Nephron progenitor cell (in vitro differentiated cells): ENCODE measurements at places on chromosomes 16 and 17.
A peak's percentile ranks its signal among the peaks of the same experiment; 100 is the strongest.

- DNase-seq: no peak
Measured at GRCh38 chr16:2739625-2740430, 12.6 kb upstream of the SRRM2 start.

DNA sequence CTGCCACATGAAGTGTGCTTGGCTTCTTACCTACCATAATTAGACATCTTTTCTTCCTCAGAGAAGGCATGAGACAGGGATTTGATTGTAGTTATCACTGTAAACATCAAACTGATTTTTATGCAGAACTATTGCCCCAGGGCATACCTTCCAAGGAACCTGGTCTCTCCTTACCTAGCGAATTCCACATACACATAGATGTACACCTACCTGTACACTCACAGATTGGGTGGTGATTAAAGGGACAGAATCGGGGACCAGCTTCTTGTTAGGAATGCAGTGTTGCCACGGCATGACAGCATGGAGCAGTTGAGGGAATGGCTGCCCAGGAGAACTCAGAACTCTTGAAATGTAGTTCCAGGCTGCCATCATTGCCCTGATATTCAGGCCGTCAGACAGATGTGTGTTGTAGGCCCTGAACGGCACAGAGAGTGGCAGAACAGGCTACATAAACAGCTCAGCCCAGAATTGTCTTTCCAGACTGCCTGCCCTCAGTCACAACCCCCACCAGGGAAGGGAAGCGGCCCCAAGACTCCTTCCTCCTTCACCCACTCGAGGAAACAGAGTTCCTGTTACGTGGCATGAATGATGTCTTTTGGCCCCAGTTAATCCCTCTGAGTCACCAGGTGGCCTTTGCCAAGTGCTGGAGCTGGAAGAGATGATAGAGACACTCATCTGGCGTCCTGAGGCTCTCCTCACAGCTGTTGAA, 17.8 kb upstream of the NAGLU start:
- no peak for DNase-seq

GRCh38 chr16:30095166-30096078, 591 bp downstream of the YPEL3 start:
- no peak for DNase-seq

DNA sequence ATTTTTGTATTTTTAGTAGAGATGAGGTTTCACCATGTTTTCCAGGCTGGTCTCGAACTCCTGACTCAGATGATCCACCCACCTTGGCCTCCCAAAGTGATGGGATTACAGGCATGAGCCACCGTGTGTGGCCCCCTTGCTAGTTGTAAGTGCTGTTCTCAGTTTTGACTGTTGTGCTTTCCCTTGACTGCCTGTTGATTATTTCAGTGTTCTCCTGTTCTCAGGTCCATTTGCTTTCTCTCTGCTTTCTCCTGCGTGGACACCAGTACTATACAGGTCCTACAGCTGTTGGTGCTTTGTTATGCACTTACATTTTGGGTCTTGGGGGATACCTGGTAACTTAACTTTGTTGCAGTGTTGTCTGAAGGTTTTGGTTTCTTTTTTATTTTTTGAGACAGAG, 8.2 kb downstream of the CASC3 start:
- no peak for DNase-seq

DNA sequence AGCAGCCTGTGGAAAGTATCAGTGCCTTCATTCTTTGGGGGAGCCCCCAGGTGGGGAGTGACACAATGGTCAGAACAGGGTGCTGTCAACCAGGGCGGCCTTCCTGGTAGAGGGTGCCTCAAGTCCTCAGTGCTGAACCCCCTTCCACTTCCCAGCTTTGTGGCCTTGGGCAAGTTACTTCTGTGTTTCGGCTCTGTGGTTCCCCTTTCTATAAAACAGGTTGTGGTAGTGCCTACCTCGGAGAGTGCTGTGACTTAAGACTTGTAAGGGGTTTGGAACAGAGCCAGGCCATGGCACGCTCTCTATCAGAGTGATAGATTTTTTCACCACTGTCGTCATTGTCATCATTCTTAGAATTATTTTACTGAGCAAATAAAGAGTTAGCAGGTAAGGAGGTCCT, 141.1 kb downstream of the CCDC182 start:
- DNase-seq: no peak

DNA sequence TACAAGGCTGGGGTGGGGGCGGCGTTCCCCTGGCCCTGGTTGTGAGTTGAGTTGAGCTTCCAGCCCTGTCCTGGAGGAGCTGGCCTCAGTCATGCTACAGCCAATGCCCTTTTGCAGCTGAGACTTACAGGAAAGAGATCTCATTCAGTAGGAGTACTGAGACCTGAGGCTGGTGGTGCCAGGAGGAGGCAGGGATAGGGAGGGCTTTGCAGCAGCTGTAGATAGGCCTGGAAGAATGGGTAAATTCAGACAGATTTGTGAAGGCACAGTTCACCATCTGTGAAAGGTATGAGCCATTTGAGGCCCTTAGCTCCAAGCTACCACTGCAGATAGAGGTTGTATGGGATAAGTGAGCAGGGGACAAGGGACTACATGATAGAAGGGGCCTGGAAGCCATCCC, 5.6 kb downstream of the STX4 start:
- no peak for DNase-seq

GRCh38 chr16:57175896-57176295, 9.9 kb downstream of the PSME3IP1 start:
- no peak for DNase-seq

DNA sequence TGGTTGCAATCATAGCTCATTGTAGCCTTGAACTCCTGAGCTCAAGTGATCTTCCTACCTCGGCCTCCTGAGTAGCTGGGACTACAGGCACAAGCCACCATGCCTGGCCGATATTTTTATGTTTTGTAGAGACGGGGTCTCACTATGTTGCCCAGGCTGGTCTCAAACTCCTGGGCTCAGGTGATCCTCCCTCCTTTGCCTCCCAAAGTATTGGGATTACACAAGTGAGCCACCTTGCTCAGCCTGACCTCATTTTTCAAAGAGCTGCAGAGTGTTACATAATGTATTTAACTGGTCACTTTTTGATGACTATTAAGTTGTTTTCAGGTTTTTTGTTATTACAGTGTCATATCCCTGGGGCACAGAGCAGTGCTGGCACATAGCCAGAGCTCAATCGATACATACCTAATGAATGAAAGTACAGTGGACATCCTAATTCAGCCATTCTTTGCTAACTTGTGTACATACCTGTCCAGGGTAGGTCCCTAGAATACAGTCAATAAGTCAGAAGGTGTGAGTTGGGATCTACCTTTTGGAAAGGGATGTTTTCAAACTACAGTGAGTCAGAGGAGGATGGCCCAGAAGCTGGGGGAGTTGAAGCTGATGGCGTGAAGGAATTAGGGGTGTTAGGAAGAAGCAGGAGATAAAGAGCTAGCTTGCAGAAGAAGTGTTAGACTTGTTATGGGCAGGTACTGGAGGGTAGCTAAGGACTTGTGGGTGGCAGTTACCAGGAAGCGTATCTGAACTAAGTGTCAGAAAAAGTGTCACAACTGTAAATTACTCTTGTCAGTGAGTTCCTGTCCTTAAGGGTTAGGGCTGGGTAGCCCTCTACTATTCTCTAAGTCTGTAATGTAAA, 20.1 kb upstream of the CYLD start:
- DNase-seq: no peak

DNA sequence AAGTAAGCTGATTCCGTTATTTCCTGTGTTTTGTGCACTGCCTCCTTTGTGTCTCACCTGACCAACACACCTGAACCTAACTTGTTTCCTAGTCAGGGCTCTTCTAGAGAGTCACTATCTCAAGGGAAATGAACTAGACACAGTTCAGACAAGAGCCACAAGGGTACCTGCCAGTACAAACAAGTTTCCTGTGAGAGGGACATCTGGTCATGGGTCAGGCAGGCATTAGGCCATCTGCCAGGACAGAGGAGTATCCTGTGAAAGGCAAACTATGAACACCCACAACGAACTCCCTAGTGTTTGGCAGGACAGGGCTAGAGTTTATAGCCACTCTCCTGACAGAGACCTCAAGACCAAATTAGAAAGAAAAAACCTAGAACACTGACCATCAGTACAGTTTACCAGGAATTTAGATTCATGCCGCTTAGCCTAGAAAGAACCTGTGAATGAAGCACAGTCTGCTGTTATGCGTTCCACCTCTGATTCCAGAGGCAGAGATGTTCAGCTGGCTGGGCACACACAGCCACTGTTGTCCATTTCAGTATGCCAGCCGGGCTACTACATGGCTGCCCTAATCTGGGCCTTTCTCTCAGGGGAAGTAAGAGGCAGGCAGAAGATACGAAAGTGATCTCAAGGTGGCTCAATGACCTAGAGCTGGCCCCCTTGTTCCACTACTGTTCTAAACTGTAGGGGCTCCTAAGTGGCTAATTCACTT, 20.7 kb upstream of the GLG1 start:
- no peak for DNase-seq

- DNase-seq: no peak
Measured at GRCh38 chr16:81456523-81457325, 12.1 kb downstream of the CMIP start.

DNA sequence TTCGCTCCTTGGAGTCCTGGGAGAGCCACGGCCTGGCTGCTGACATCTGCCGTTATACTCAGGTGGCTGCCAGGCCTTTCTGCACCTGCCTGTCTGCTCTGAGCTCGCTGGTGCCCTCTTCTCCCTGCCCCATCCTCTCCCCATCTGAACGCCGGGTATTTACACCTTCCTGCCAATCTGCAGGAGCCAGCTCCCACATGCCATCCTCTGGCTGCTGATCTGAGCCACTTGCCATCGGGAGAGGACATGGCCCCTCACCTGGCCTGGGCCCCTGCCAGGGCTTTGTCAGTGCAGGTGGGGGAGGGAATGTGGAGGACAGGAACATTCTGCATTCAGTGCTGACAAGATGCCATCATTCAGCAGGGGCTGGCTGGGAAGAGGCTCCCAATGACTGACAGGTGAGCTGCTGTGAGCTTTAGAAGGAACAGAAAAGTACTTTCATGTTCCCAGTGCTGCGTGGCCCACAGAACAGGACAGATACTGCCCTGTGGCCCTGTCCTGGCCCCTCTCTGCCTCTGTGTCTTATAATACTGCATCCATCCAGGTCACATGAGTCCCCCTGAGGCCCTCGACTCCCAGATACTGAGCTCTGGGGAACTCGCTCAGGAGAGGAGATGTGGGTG, 96.3 kb upstream of the ZNF469 start:
- DNase-seq: no peak

- no peak for DNase-seq
Measured at GRCh38 chr16:85913141-85913601, 14.2 kb downstream of the IRF8 start.

DNA sequence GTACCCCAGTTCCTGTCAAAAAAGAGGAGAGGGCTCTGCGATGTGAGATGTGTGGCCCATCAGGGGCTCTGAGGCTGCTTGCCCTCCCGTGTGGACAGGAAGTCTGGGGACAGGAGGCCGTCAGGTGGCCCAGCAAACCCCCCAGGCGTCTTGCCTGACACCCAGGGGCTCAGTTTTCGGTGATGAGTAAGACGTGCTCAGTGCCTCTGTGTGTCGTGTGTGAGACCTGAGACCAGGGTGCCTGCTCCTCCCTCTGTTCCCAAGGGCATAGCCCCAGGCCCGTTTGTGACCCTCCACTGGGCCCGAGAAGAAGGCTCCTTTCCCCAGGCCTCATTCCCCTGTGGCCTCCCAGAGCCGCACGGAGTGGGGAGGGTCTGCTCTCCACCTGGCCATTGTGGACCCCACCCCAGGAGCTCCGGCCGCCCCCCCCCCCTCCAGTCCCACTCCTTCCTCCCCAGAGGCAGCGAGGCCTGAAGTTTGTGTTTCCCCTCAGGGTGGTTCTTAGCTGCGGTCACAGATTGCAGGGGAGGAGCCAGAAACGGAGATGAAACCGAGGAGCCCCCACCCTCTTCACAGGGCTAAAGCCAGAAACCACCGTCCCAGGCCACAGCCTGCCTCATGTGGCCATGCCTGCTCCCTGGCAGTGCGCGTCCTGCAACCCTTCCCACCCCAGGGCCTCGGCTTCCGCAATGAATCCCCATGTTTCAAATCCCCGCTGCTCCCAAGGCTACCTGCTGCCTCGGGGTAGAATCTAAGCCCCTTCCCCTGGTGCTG, 4.9 kb upstream of the ACTG1 start:
- peak; percentile 36 for DNase-seq

GRCh38 chr17:77833769-77834168, 124.7 kb upstream of the TNRC6C start:
- no peak for DNase-seq

- DNase-seq: no peak
Measured at GRCh38 chr16:57373117-57373947, 1.0 kb downstream of the CX3CL1 start.

DNA sequence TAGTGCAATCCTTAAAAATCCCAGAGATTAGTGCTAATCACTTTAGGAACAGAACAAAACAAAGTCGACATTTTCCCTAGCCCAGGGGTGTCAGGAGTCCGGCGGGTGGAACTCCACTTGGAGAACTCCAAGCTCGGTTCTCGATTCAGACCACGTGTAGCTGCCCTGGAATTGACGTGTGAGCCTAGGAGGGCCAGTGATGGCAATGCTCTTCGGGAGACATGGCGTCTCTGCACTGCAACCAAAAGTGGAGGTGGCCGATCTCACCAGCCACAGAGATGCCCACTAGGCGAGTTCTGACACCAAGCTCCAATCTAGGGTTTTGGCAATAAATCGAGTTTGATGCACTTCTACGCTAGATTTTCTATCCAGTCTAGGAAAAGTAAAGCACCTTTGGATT, 17.6 kb downstream of the MAP1LC3B start:
- no peak for DNase-seq

- peak; percentile 51 for DNase-seq
Measured at GRCh38 chr17:27569257-27569722, 61.7 kb upstream of the LGALS9 start.

DNA sequence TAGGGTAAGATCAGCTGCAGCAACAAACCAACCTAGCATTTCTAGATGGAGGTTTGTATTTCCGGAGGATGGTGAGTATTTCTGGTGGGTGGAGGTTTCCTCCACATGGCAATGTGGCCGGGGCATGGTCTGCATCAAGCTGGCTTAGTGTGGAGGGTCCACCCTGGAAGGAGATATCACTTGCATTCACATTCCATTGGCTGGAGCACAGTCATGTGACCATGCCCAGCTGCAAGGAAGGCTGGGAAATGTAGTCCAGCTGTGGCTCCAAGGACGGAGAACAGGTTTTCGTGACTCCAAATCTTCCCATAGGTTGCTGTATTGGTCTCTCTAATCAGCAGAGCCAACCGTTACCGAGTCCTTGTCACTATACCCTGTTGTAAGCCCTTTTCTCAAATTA, 68.7 kb downstream of the RAI1 start:
- peak; percentile 74 for DNase-seq

- no peak for DNase-seq
Measured at GRCh38 chr17:35087731-35088355, 24.3 kb upstream of the RFFL start.

- DNase-seq: no peak
Measured at GRCh38 chr16:66850115-66850815, 6.1 kb downstream of the CA7 start.

GRCh38 chr16:13298666-13299065, 397.3 kb downstream of the SHISA9 start:
- DNase-seq: no peak

GRCh38 chr16:67748834-67749233, 29.7 kb upstream of the GFOD2 start:
- no peak for DNase-seq
